Glutamatergic neuron (in vitro differentiated cells): ENCODE measurements at places on chromosomes 3 and 15. TPM values are rescaled to one million over a fixed set of nuclear protein-coding genes. Genes with fewer than 3 reads are reported as not detected.

GRCh38 chr15:76235186-76235826 is 76.0 kb downstream of the ETFA start:
- DNase-seq: no peak

The EIF2A gene
- 72.3 TPM for total RNA-seq

The CPN2 gene
- total RNA-seq: not detected

The PFKFB4 gene
- 40.3 TPM for total RNA-seq

The RPP25 gene
- total RNA-seq: 2.3 TPM

The U2SURP gene
- total RNA-seq: 105 TPM

GRCh38 chr3:39361252-39361927 is 21.8 kb upstream of the SLC25A38 start:
- no peak for DNase-seq

DNA sequence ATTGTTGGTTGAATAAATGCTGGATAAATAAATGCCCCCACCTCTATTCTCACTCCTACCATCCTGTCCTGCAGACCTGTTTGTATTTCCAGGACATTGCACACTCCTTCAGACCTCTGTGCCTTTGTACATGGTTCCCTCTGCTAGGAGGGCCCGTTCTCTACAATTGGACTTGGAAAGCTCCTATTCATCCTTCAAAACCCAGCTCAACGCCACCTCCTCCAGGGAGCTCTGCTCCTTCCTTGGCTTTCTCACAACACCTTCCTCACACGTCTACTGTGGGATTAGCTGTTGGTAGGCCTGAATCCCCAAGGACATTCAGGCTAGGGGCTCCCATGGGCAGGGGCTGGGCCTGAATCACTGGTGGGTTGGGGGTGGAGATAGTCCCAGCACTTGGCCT is 78.7 kb upstream of the SEC13 start:
- DNase-seq: no peak

The ADCY5 gene
- total RNA-seq: 2.1 TPM

The TTLL3 gene
- 45.7 TPM for total RNA-seq

The FBXW12 gene
- 0.66 TPM for total RNA-seq

DNA sequence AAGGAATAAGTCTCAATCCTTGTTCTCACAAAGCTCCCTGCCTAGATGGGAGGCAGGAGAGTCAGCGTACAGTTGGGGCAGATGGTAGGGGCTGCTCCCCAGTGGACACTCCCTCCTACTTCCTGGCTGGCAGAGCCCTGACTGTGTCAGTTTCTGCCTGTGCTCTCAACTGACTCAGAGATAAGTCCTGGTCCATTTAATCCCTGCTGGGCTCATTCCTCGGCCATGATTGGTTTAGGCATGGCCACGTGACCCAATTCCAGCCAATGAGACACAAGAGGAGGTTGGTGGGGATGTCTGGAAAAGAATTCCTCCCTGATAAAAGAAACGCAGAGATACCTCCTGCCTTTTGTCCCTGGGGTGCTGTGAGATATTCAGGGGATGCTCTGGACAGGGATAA is 118.1 kb upstream of the SLC6A11 start:
- DNase-seq: no peak

The MINDY4B gene
- not detected for total RNA-seq

GRCh38 chr3:35426366-35426958 is 212.9 kb upstream of the ARPP21 start:
- no peak for DNase-seq

The TMEM212 gene
- total RNA-seq: not detected

GRCh38 chr15:95919460-95919859 is 411.0 kb upstream of the NR2F2 start:
- DNase-seq: no peak

The ZNF662 gene
- total RNA-seq: 16.3 TPM

DNA sequence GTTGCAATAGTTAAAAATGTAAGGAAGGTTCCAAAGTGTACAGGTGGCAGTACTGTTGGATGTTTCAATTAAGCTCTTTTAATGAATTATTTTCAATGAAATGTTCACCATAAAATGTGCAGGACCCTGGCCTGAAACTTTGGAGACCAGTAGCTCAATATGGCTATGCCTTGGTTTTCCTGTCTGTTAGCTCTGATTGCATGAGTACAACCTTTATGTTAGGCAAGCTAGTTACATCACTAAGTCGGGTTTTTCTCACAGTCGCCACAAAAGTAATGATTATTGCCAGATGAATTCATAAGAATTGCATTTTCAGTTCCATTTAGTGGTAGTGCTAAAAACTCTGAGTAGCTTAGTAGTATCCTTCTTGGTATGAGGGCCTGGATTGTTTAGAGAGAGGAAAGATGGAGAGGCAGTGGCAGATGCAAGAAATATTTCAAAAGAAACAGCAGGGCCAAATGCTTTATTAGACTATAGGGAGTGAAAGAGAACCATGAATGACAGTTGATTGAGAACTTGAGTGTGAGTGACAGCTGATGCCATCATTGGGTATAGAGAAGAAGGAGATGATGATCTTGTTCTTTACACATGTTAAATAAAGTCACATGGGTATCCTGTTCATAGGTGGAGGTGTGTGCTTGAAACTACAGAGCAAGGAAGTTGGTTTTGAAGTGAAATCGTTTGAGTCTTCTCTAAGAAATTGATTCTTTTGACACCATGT is 109.5 kb downstream of the AKAP13 start:
- DNase-seq: no peak

The C3orf80 gene
- 0.34 TPM for total RNA-seq

The SCAMP2 gene
- total RNA-seq: 35.6 TPM

- DNase-seq: no peak
Measured at GRCh38 chr3:37794646-37795045, 67.0 kb upstream of the CTDSPL start.

DNA sequence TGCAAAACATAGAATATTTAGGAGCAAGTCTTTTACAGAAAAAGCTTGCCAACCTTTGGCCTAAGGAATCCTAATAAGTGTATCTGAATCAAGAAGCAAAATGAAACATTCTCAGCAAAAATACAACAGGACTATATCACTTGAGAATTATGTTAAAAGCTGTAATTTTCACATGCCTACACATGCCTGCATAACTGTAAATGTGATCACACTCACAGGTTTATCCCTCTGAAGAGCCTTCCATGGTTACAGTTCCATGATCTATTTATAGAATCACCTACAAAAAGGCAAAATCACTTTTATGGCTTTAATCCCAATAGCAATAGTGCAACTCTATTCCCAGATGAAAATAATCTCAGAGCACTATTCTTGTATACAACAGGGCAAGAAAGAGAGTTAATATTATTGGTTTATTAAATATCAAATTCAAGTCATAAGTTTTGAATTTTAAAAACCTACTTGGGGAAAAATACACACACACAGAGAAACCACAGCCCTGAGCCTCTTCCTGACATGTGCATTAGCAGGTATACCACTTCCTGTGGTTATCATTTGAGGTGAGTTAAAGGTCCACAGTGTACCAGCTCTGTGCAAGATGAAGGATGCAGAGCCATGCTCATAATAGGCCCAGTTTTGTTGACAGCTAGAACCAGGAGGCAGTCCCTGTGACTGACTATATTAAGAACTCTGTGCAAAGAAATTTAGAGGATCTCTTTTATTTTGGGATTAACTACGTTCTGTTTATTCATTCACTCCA is 252.5 kb upstream of the TGFBR2 start:
- DNase-seq: no peak

GRCh38 chr3:157830556-157831236 is 275.5 kb downstream of the SHOX2 start:
- no peak for DNase-seq

- no peak for DNase-seq
Measured at GRCh38 chr3:140341817-140342403, 336.0 kb upstream of the TRIM42 start.

DNA sequence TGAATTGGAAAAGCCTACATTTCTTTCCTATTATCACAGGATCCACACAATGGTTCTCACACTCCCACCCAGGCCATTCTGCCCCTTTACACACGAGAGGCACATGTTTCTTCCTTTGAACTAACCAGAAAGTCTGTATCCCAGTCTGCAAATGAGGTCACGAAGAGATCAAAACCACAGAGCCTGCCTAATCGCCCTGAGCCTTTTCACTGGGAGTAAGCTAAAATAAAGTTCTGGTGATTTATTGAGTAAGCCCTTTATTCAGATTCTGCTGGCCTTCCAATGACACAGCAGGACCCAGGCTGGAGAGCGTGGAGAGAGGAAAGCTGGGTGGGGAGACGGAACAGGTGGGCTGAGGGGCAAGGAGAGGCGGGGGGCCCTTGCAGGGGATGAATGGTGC is 78.7 kb downstream of the ATP1B3 start:
- DNase-seq: no peak

DNA sequence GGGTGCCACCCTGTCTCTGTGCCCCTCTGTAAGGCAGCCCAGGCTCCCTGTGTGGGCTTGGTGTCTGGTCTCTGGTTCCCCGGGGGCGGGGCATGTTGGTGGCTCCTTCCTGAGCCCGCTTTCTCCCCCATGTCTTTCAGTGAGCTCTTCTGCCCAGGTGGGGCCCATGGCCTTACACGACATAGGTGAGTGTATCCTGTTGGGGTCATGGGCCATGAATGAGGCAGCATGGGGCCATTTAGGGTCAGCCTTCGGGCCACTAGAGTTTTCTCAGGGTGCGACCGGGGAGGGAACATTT is 195.1 kb downstream of the UBE3A start:
- peak; percentile 4 for DNase-seq

GRCh38 chr3:124463234-124463633 is 267.0 kb upstream of the UMPS start:
- no peak for DNase-seq
